ENCODE measurements at places on chromosomes 5 and 9. TPM values are rescaled to one million over a fixed set of nuclear protein-coding genes. Genes with fewer than 3 reads are reported as not detected.

- DNase-seq = peak; percentile 94
Measured at GRCh38 chr5:177494346-177495195, 2.8 kb downstream of the PDLIM7 start.

DNA sequence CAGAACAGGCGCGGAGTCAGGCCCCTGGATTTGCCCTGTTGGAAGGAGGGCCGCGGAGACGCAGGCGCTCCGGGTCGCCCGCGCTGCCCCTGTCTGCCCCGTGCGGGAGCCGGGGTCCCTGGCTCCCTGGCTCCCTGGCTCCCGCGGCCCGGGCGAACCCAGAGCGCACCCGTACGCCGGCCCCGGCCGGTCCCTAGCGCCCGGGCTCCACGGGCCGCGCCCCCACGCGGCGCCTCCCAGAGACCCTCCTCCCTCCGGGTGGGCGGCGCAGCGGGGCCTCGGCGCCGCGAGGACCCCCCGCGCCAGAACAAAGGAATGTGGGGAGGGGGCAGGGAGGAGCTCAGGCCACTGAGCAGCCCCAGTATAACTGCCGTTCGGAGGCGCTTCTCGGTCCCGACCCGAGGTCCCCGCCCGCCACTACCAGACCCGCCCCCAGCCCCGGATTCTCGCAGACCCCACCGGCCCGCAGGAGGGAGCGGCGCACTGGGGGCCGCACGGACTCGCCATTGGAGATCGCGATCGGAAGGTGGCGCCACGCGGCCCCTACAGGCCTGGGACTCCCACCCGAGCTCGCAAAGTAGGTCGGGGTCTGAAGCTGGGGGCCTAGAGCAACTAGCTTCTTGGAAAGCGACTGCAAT lies 2.4 kb downstream of the NFIL3 start:
- DNase-seq = peak; percentile 42

- no peak for DNase-seq
Measured at GRCh38 chr9:123820139-123820538, 109.8 kb downstream of the DENND1A start.

DNA sequence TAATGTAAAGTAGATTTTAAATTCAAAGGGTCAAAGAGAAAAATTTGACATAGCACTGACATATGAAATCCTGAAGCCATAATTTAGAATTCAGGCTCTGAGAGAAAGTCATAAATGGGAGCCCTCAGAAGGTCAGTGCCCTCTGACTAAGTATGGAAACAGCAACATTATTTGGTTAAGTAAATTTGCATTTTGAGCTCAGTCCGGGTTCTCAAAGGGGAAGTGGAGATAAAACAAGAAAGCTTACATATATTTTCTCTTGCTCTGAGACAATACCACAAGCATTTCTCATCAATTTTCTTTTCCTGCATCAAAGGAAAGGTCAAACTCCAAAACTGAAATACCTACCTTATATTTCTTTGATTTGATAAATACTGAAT lies 348.0 kb downstream of the SEMA5A start:
- peak; percentile 48 for DNase-seq

DNA sequence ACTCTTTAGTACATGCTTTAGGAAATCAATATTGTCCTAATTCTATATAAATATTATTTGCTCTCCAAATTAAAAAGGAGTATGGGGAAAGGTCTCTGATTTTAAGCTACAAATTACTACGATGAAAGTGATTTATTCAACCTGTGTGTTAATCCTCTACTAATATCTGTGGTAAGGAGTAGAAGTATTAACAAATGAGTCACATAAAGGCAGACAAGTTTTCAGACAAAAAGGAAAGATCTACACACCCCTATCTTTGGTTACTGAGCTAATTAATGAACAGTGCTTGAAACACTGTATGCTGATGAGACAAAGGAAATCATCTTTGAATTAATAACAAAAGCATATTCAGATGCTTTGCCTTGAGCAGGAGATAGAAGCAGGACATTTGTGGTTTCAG lies 15.9 kb downstream of the LOX start:
- no peak for DNase-seq

DNA sequence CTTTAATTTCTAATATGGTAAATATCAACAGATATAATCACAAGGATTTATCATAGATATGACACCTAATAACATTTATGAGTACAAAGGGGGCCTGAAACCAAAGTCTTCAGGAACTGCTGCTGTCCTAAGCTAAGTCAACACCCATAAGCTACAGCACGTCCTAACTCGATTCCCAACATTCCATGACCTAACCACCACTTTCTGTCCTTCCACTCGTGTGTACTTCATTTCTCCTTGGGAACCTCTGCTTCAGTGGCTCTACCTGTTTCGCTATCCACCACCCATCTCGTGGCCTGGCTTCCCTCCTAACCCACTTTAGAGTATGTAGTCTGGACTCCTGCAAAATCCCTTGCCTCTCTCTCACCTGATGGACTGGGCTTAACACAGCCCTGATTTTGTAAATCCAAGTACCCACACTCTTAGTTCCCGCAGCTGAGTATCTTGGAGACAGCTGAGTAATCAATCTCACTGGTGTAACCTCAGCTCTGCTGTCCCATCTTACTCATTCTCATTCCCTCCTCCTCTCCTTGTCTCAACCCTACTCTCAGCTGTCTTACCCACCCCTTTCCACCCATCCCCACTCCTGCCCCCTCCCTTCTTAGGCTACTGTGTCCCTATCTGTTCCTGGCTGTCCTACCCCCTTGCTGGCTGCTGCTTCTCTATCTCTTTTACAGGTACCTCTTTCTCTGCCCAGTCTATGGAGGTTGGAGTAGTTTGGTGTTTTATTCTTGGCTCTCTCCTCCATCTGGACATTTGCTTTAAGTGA lies 101.8 kb downstream of the MAST4 start:
- no peak for DNase-seq

GRCh38 chr5:533955-534742 lies 9.9 kb upstream of the SLC9A3 start:
- DNase-seq = no peak

DNA sequence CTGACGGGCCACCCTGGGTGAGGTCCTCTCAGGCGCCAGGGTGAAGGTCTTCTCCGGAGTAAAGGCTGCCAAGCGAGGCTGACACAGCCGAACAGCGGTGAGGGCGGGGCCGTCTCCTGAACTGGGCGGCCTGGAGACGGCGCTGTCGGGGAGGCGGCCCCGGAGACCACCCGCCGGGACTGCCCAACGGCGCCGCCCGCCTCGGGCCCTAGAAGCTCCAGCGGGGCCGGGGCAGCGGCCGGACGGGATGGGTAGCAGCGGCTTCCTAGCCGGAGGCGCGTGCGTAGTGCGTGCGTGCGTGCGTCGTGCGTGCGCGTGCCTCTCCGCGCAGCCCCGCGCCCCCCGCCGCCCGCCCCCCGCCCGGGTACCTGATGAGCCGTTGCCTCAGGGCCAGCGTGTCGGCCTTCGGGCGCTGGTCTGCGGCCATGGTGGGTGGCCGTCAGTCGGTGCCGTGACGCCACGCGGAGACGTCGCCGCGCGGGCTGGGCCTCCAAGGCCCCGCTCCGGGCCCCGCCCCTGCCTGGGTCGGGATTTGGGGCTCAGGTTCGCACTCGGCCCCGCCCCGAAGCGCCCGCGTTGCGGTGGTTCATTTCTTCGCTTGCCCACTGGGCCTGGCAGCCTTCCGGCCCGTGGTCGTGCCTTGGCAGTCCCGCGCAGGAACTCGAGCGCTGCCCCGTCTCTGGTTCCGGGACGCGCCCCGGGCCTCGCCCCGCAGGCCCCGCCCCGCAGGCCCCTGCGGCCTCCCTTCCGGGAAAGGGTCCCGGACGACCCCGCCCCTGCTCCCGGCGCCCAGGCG lies at the start of gene PHYKPL:
TSS of gene PHYKPL (minus strand) at position 679 of the 796 bp plus-strand sequence. CDS start at position 427, 252 bp downstream.
- DNase-seq = peak; percentile 65

GRCh38 chr5:18961234-18961633 lies 1026.8 kb downstream of the CDH18 start:
- no peak for DNase-seq

- no peak for DNase-seq
Measured at GRCh38 chr5:15609076-15609725, 109.2 kb downstream of the FBXL7 start.

- peak; percentile 95 for DNase-seq
Measured at GRCh38 chr5:164235300-164235891, 730.0 kb downstream of the MAT2B start.

DNA sequence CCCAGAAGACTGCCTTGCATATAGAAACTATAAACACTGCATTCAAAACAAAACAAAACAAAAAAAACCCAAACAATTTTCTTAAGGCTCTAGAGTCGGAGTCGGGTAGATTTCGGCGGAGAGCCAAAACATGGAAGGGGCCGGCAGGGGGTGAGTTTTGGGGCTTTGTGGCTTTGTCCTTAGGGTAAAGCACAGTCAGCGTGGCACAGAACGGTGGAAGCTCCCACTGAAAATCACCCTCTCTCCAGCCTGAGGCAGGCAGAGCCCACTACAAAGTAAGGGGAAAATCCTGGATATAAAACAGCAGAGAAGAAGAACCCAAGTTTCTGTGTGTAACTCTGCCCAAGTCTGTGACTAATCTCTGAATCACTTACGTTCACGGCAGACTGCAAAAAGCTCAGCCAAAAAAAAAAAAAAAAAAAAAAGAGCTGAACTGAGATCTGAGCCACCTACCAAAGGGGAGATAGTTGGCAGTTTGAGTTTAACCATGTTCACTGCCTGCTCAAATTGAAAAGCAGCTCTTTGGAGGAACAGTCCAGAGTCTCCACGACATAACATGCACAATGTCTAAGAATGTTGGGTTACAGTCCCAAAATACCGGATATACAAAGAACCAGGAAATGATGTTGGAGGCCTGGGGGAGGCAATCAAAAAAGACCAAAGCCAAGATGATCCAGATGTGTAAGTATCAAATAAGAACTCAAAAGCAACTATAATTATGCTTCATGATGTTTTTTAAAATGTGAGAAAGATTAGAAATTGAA lies 26.6 kb upstream of the OR2K2 start:
- peak; percentile 93 for DNase-seq

GRCh38 chr5:111447099-111447498 lies 65.2 kb downstream of the STARD4 start:
- peak; percentile 38 for DNase-seq

- peak; percentile 20 for DNase-seq
Measured at GRCh38 chr5:68054638-68055037, 160.9 kb upstream of the PIK3R1 start.

DNA sequence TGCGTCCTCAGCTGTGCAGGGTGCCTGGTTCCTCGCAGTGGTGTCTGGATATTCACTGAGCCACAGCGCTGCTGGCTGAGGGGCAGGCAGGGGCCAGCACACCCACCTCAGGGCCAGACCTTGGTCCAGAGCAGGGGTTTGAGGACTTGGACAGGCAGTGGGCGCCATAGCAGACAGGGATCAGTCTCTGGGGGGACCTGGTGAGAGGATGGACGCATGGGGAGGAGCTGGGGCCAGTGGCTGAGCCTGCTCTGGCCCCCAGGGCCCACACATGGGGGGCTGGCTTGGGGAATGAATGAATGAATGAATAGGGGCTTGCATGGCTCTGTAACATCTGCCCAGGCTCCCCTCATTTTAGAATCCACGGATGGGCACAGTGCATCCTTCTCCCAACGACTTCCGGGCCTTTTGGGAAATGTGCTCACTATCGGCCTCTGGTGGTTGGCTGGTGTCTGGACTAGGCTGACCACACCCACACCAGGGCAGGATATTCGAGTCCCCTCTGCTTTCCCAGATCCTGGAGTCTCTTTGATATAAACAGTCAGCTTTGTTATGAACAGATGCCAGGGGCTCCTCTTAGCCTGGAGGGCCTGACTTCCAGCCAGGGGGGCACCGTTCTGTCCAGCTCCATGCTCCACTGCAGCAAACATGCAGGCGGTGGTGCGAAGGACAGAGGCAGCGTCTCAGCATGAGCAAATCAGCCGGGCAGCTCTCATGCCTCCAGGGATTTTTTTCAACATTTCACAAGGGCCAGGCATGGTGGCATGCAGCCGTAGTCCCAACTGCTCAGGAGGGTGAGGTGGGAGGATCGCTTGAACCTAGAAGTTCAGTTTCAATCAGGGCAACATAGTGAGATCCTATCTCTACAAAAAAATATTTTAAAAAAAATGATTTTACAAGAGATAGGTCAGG lies 62.6 kb downstream of the NEK6 start:
- peak; percentile 68 for DNase-seq

DNA sequence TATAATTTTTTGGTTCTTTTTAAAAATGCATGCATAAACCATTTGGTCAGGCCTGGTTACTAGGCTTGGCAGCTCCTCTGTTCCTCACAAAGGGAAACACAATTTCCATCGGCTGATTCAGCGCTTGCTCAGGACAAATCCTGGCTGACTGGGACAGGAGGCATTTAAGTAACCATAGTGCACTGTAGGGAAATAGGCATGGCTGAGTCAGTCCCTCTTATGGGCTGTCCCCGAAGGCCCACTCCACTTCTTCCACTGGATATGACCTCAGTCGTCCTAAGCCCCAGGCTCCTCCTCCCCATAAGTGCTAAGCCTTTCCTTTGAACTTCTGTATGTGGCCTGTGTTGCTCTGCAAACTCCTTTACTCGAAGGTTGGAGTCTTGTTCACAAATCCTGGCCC lies 71.2 kb upstream of the GLIS3 start:
- peak; percentile 73 for DNase-seq

- DNase-seq = no peak
Measured at GRCh38 chr5:8857051-8857450, 688.8 kb downstream of the SEMA5A start.

The PCDHA5 gene
- not detected for total RNA-seq

The PCDHA8 gene
- 0.33 TPM for total RNA-seq

The VCAN gene
- 190 TPM for total RNA-seq

The PPP6C gene
- 12.7 TPM for total RNA-seq

The HRCT1 gene
- total RNA-seq = 1.2 TPM

Measured in fibroblast of lung (primary cell).